ENCODE measurements at places on chromosomes 6 and 20.

- no peak for DNase-seq
These were observed 14.8 kb upstream of the CHMP4B start for GRCh38 chr20:33796263-33796906.

DNA sequence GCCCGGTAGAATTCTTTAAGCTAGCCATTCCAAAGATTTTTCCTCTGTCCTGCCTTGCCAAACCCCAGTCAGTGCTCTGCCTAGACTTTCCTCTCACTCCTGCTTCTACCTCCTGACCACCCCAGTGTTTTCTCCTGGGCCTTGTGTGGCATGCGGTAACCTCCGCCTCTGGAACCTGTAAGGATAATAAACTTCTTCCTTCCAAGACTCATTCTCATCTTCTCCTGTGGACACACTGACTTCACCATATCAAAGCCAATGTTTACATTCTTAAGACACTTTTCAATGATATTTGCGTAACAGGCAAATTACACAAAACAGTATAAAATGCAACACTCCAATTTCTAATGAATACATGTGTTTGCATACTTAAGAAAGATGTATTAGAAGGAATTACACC lies 354.6 kb downstream of the RNF144B start:
- DNase-seq, result no peak

DNA sequence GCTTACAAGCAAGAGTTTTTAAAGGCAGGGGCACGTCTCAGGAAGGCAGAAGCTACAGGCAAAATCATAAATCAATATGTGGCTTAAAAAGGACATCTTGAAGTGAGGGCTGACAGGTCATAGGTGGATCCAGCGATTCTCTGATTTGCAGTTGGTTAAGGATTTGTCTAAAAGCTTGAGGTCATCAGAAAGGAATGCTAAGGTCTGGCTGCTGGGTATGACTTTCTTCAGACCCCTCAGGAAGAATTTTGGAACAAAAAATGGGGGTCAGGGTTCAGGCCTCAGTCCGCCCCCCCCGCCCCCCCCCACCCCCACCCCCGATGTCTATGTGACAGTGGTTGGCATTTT lies 261.9 kb downstream of the CDH4 start:
- DNase-seq, result no peak

- peak; percentile 55 for DNase-seq
These were observed 312 bp downstream of the TXNDC5 start for GRCh38 chr6:7910298-7910653.

GRCh38 chr6:64034910-64035655 lies 399.5 kb downstream of the PHF3 start:
- DNase-seq, result no peak

DNA sequence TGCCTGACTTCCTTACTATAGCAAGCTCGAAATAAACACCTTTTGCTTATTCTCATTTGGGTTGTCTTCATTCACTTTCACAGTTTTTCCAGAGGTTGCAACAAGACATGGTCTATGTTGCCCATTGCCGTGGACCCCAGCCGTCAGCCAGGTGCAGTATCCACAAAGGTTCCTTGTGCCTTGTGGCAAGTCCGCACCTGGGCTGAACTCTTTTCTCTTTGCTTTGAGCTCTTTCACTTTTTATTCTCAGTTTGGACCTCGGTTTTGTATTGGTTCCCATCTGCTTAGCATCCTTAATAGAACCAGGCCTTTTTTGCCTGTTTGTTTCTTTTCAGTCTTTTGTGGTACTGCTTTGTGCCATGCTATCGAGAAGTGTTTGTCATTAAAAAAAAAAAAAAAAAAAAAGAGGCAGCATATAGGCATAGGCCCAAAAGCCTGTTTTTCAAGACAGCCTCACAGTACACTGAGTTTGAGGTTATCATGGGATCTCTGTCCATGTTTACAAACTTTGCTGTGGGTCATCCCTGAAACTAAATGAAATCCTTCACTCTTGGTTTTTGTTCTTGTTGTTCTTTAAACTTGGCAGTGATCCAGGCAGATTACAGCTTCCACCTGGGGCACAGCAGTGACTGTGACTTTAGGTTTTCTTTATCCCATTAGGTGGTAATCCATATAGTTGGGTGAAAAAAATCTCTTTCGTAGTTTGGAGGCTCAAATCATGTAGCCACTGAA lies 33.3 kb downstream of the GSTA3 start:
- no peak for DNase-seq

DNA sequence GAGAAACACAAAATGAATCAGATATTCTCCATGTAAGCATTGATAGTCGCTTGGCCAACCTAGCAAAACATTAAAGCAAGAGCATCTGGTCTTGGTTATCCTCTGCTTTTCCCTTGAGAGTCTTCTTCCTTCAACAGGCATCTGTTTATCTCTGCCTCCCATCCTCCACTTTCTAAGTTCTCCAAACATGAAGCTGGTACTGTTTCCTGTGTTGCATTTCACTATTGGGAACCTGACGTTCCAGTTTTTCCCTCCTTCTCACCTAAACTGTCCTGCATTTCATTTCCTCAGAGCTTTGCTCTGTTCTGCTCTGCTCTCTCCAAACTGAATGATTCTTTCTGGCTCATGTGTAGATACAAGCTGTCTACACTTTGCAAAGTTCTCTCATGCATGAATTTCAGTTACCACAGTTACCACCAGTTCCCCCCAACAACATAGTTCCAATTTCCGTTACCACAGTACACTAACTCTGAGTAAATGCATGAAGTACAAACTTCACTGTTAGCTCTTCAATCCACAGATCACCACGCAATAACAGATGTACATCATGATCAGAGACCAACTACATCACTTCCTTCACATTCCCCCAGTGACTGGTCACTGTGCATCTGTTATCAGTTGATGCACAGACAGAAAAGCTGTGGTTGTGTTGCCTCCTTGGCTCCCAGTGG lies 86.7 kb upstream of the F13A1 start:
- no peak for DNase-seq

GRCh38 chr6:135025775-135026174 lies 28.8 kb downstream of the HBS1L start:
- DNase-seq, result no peak

- no peak for DNase-seq
These were observed 683.7 kb upstream of the ID4 start for GRCh38 chr6:19153270-19153980.

GRCh38 chr20:46850416-46850815 lies 44.2 kb upstream of the EYA2 start:
- DNase-seq, result peak; percentile 10

GRCh38 chr20:1330075-1330830 lies 1.3 kb upstream of the SDCBP2 start:
- DNase-seq, result no peak

DNA sequence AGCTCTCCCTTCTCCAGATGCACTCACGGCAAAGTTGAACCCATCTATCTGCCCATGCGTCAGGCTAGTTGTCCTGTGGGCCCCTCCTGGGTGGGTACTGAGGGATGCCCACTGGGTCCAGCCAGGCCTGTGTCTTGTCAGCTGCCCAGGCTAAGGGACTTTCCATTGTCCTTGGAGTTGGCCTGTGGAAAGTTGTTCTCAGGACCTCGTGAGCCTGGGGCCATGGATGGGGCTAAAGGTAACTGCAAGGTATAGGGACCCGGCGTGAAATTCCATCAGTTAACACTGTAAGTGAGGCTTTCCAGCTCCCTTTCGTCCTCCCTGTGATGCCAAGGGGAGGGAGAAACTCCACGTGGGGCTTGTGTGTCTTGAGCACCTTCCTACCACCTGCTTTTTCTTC lies 126.5 kb downstream of the CEBPB start:
- no peak for DNase-seq

DNA sequence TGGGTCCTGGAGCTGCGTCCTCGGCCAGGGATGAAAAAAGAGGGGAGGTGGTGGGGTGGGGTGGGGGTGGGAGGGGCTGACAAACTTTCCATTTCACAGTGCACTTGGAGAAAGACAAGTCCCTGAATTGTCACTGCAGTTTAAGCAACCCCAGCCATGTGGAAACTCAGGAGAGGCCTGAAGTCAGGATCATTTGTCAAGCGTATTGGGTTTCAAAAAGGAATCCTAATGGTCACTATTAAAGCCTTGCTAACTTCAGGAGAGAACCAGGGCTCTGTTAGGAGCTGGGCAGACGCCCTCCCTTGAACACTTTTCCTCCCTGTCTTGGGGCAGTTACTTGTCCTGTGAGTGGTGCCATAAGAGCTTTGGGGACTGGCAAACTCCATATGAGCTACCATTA lies 159.9 kb downstream of the FNDC1 start:
- DNase-seq, result no peak

GRCh38 chr6:36940027-36940426 lies 14.5 kb upstream of the PI16 start:
- no peak for DNase-seq

- DNase-seq, result peak; percentile 87
These were observed at the start of gene NRN1 for GRCh38 chr6:6006428-6007365. Gene NRN1, minus strand, starts transcription at chr6:6006925. Its CDS starts 176 bp downstream, at chr6:6006749.

- no peak for DNase-seq
These were observed 8.9 kb upstream of the RBCK1 start for GRCh38 chr20:399182-399707.

GRCh38 chr6:113662688-113663333 lies 194.3 kb upstream of the MARCKS start:
- no peak for DNase-seq

DNA sequence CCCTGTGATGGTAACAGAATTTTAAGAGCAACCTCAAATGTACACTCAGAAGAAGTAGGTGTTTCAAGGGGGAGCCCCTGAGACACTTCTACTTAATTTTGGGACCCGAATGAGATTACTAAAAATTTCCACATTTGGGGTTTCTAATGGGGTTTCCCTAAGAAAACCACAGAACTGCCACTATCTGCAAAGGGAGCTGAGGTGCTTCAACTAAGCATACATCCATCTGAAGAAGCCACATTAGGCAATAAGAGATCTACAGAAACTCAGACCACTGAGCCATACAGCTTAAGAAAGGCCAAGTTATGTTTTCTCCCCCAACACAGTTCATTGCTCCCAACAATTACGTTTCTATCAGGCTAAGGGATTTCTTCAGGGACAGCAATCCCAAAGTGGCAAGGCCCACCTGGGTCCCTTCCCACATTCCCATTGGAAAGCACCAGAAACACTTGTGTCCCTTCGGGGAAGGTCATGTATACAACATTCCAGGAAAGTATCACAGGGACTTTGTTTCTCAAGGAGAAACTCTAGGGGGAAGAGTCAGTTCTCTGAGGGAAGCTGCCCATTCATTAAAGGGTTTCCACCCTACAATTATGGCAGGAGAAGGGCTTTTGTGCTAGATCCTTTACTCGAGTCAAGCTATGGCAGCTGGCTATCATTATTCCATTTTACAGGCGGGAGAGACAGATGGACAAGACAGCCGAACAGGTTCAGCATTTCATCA lies 5.0 kb downstream of the BCL2L1 start:
- no peak for DNase-seq

DNA sequence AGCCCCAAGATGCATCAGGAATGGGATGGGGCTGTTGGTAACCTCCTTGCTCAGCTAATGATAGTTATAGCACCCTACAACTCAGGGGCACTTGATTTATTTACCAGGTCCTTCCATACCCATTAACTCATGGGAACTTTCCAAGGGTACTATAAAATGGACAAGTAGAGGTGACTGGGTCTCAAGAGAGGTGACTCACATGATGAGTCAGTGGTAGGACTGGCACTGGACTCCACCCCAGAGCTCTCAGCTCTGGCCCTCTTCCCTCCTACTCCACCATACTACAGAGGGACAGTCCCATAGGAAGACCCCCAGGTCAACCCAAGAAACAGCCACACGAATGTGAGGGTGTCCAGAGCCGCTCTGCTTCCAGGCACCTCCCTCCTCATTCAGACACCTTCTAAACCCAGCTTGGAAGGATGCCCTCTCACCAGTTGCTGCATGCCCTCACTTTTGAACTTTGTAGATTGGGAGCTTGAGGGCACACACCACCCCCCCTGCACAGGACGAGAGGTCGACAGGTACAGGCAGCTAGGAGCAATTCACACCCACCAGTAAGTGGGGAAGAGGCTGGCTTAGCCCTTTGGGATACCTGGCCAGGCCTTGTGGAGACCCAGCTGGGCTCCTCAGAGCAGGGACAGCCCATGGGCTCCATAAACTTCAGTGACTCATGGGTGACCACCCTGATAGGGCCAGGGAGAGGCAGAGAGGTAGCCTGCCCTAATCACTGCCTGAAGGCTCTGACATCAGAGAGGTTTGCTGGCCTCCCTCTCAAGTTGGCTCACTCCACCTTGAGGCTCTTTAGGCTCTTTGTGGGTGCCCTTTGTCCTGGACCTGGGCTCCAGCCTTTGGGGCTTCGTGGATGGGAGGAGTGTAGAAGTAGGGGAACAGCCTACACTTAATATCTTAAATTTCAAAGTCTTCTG lies 81.6 kb upstream of the MLN start:
- DNase-seq, result no peak

GRCh38 chr6:137471986-137472385 lies 22.2 kb downstream of the OLIG3 start:
- peak; percentile 71 for DNase-seq

DNA sequence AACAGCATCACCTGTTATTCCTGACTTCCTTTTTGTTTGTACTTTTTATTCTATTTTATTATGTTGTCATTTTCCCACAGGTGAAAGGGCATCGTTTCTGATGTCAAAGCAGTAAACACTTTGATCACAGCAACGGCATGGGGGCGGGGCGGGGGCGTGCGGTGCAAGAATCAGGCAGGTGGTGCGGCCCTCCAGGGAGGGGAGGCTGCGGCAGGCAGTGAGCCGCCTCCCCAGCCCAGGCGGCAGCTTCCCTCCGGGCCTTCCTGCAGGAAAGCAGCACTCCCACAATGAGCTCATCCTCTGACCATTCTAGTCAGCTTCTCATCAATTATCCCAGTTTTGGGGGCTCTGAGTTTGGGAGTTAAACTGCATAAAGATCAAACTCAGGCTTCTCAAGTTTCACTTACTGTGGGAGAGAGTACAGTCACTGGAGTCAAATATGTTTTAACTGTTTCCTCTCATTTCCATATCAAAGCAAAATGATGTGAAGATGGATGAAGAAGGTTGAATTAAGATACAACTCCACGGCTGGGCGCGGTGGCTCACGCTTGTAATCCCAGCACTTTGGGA lies 608.4 kb upstream of the AGPAT4 start:
- DNase-seq, result no peak

DNA sequence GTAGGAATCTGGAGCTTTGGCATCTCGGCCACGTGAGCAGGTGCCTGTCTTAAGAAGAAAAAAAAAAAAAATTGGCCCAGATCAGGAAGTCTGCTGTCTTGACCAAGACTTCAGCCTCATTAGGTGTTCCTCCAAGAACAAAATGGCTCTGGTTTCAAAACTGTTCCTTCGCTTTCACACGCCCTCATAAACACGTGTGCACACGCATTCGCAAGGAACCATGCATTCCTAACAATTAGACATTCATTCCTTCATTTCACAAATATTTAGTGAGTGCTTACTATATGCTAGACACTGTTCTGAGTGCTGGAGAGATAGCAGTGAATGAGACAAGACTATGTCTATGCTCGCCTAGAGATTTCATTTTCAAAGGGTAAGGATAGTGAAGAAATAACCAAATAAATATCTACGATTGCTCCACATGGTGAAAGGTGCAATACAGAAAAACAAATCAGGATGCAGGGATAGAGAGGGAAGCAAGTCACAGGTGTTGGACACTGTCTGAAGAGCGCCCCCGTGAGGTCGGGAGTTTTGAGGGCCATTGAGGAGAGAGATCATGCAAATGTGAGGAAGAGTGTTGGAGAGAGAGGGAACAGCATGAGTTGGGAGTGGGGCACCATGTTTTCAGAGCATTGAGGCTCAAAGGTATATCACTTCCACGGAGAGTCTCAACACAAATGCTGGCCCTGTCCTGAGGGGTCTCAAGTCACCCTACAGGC lies 53.3 kb downstream of the CCDC170 start:
- no peak for DNase-seq

Measured in brain (organoid and tissue), 16 donors.